ENCODE measurements at places on chromosomes 11 and 22.

DNA sequence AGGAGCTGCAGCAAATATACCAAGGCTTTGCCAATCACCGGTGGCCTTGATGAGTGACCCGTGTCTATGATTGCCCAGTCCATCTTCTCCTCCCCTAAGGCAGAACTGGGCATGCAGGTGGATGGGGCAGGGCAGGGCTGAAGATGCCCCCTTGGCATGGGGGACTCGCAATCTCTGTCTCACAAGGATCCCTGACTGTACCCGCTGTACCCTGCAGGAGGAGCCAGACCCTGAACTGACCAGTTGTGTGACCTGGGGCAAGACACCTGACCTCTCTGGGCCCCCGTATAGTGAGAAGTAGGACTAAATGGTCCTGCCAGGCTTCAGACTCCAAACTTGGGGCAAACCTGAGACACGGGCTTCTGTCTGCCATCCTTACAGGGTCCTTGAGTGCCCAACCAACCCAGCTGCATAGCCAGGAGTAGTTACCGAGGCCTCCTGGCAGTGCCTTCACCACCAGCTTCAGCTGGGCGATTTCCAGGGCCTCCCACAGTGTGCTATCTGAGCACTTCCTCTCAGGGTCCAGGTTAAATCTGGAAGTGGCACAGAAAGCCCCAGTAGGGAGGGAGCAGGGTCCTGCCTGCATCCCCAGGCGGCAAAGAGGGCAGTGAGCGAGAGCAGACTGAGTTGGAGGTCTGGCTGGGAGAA is 6.4 kb upstream of the KCNJ11 start:
- no peak for DNase-seq

DNA sequence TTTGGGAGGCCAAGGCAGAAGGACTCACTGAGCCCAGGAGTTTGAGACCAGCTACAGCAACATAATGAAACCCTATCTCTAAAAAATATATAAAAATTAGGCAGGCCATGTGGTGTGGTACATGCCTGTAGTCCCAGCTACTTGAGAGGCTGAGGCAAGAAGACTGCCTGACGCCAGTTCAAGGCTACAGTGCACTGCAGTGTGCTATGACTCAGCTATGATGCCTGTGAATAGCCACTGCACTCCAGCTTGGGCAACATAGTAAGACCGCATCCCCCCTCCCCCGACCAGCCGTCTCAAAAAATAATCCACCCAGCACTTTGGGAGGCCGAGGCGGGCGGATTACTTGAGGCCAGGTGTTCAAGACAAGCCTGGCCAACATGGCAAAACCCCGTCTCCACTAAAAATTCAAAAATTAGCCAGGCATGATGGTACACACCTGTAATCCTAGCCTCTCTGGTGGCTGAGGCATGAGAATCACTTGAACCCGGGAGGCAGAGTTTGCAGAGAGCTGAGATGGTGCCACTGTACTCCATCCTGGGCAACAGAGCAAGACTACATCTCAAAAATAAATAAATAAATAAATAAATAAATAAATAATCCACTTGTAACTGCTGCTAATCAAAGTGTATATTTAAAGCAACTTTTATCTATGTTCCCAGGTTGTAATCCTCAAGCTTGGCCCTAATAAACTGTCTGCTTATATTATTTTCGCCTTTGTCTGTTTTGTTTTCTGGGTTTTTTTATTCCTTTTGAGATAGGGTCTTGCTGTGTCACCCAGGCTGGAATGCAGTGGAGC is 7.8 kb downstream of the HPS5 start:
- no peak for DNase-seq

- DNase-seq: no peak
Measured at GRCh38 chr11:75591966-75592365, 29.9 kb downstream of the SERPINH1 start.

- no peak for DNase-seq
Measured at GRCh38 chr11:77351281-77351886, 49.9 kb upstream of the GDPD4 start.

- no peak for DNase-seq
Measured at GRCh38 chr22:45872659-45873263, 104.2 kb downstream of the WNT7B start.

DNA sequence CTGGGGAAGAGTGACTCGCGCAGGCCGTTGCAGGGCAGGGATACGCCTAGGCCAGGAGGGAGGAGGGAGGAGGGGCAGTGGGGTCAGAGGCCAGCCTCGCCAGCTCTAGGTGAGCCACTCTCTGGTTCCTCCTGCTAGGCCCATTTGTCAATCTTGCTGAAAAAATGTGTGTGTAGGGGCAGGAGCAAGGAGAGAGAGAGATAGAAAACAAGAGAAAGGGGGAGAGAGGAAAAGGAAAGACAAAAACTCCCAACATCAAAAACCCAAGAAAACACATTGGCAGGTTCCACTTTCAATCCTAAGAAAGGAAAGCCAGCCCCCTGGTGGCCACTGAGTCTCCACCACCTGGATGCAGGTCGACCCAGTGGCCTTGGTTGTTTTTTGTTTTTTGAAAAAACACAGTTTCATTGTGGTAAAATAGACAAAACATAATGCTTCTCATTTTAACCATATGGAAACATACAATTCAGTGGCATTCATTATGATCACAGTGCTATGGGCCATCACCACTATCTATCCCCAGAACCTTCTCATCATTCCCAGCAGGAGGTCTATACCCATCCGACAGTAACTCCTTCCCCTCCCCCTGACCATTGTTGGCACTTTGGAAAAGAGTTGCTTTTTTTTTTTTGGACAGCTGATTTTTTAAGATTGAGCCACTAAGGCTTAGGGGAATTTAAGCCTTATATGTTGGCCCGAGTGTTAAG is 10.9 kb downstream of the OMP start:
- DNase-seq: no peak

GRCh38 chr11:76047231-76047630 is 159.1 kb downstream of the WNT11 start:
- DNase-seq: no peak

- peak; percentile 12 for DNase-seq
Measured at GRCh38 chr11:34632105-34632791, 11.4 kb downstream of the EHF start.

DNA sequence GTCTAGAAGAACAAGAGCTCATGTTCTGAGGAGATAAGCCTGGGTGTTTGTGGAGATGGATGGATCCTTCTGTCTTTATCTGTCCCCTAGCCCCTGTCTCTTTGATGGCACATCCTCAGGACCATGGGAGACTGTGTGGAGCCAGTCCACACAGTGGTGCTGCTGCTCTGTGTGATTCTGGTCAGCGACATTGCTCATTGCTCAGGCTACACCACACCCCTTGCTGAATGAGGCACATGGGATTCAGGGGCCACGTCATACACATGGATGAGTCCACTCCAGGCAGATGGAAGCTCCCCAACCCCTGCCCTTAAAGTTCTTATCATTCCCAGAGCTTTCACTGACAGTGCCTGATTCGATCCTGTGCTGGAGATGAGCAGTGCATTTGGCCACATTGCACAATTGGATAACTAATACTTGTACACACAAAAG is 222.2 kb downstream of the NAV2 start:
- DNase-seq: no peak

DNA sequence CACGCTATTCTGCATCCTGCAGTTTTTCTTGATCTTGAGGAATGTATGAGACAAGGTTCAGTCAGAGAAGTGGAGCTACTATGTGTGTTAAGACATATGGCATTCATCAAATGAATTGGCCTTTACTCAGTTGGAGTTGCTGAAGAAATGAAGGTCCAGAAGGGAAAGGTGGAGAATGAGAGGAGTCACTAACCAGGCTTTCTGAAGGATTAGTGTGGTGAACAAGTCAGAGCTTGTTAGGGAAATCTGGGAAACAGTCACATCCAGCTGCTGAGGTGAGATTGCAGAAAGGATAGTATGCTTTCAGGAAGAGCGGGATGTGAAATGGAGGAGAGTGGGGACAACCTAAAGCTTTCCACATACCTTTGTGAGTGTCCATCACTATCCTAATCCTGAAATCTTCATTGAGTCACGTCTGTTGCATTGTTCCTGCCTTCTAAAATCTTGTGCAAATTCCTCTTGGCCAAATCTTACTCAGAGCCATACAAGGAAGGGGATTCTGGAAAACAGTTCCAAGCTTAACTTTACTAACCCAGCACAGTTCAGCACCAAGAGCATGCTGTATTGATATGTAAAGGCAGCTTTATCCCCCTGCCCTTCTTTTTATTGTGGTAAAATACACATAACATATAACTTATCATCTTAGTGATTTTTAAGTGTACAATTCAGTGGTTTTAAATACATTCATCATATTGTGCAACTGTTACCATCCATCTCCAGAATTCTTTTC is 11.4 kb upstream of the PITPNB start:
- no peak for DNase-seq

DNA sequence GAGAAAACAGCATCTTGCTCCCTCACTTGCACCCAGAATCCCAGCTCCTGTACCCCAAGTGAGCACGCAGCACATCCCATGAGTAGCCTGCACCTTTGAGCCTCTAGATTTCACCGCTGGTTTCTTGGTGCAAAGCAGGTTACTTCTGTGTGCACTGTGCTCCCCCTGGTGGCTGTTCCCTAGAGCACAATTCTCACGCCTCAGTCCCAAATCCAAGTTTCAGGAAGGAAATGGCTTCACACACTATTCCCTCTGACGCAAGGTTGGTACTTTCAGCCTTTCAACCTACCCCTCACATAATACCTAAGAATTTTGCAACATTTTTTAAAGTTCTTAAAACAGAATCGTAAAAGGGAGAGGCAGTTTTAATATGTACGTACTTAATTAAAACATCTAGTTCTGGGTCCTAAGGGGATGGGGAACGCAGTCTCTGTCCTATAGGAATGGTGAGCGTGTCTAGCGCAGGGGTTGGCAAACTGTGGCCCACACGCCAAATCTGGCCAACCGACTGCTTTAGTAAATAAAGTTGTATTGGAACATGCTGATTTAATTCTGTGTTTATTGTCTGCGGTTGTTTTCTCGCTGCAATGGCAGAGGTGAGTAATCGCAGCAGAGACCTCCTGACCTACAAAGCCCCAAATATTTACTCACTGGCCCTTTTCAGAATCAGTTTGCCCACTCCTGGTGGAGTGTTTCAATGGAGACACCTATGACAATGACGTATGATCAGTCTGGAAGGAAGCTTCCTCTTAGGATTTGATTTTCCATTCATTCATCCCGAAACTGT is 27.5 kb downstream of the DHCR7 start:
- peak; percentile 13 for DNase-seq

DNA sequence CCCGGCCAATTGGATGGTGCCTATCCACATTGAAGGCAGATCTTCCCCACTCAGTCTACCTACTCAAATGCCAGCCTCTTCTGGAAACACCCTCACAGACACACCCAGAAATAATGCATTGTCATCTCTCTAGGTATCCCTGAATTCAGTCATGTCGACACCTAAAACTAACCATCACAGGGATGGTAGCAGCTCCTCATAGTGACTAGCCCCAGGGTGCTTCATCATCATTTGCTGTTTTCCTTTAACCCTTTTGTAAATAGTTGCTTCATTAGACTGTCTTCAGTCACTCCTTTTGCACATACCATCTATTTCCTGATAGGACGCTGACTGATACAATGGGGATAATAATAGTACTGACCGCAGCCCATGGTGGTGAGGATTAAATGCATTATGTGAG is 18.8 kb upstream of the AMOTL1 start:
- DNase-seq: no peak

GRCh38 chr22:44876921-44877320 is 124.5 kb downstream of the ARHGAP8 start:
- no peak for DNase-seq

GRCh38 chr11:39571081-39571480 is 1888.4 kb downstream of the LRRC4C start:
- DNase-seq: no peak

DNA sequence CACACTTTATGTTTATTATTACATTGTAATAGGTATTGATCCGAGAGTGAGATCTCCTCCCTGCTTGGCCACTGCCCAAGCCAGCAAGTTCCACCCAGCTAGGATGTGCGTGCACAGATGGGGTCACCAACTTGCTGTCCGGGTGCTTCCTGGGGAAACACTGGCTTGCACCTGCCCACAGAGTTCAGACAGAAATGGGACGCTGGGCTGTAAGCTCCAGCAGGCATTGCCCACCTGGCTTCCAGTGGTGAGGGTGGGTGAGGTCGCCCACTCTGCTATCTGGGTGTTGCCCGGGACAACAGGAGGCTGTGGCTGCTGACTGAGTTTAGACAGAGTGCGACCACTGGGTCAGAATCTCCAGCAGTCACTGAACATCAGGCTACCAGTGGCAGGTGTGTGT is 289.8 kb upstream of the ANO3 start:
- DNase-seq: no peak

GRCh38 chr11:130088217-130088616 is 18.5 kb downstream of the APLP2 start:
- no peak for DNase-seq

DNA sequence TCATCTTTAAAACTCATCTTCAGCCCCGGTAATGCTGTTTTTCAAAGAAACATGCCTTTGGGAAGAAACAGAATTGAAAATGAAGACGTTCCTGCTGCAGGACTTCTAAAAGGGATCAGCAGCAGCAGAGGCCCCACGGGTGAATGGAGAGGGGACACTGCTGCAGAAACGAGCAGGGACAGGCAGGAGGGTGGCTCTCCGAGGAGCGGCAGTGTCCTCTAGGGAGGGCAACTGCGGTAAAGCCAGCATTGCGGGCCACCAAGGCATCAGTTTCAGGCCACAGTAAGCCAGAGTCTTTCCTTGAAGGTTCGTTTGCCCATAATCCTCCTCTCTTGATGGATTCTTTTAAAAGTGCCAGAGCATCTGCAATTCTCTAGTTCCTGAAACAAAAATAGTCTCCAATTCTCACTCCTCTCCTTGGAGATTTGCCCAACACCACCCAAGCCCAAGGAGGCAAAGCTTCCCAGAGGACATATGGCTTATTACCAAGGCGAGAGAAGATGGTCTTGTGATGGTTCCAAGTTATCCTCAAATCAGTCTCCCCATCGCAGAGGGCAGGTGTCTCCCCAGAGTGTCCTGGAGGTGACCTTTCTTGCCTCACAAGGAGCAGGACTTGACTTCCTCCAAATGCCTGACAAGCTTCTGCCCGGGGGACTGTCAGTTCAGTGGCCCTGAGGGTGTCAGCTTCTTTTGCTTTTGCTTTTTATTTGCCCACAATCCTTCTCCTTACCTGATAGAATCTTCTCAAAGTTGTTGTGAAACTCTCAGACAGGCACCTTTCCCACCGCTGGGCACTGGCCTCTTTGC is 341.1 kb upstream of the B3GAT1 start:
- no peak for DNase-seq

GRCh38 chr11:70694371-70694770 is 296.0 kb downstream of the CTTN start:
- DNase-seq: no peak
